ENCODE measurements at places on chromosomes 2 and 18.

- DNase-seq, result no peak
These were observed 150.2 kb upstream of the SATB2 start for GRCh38 chr2:199607914-199608313.

DNA sequence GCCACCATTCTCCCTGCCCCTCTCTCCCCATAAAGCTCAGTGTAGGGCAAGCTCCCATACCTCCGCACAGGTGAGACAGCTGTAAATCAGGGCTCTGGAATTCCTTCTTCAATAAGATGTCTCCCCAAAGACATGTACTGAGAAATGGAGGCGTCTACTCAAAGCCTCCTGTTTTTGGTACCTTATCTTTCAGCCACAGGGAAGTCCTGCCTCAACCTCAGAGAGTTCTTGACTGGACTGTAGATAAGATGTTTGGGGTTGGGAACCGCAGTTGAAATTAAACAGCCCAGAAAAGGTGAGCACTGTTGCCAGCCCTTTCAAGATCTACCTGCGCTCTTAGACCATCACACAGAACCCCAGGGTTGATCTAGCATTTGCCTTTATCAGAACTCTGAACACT is 1.4 kb upstream of the GALNT14 start:
- DNase-seq, result no peak

- no peak for DNase-seq
These were observed 112.6 kb downstream of the CERS6 start for GRCh38 chr2:168568476-168569267.

- no peak for DNase-seq
These were observed 1.3 kb downstream of the HDAC4 start for GRCh38 chr2:239399433-239399920.

- no peak for DNase-seq
These were observed 16.7 kb downstream of the ANKRD12 start for GRCh38 chr18:9153256-9153655.

- DNase-seq, result no peak
These were observed 221.6 kb downstream of the MYCN start for GRCh38 chr2:16161768-16162490.

DNA sequence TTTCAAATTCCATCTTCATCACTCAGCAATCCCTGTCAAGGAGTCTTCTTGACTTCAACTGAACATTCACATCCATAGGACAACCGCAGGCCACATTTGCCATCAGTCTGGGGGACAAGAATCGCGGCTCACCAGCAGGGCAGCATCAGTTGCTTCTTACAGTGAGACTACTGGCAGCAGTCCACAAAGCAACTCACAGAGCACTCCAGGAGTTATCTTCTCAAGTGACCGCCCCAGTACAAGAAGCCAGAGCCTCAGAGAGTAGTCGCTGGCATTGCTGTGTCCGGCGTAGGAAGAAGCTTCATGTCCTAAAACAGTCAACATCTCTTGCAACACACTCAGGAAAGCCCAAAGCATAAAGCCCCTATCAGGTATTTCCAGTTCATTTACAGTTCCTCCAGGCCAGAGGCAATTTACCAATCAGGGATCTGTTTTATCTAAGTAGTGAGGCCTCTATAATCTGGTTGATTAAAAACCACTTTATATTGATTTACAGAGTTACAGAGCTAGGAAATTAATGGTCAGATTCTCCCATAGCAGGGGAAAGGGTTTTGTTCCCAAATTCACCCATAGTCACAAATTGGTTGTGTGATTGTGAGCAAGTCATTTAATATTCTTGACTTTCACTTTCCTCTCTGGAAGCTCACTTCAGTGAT is 177.3 kb downstream of the NBAS start:
- DNase-seq, result no peak

- no peak for DNase-seq
These were observed 203.6 kb downstream of the SLC8A1 start for GRCh38 chr2:40248294-40248693.

DNA sequence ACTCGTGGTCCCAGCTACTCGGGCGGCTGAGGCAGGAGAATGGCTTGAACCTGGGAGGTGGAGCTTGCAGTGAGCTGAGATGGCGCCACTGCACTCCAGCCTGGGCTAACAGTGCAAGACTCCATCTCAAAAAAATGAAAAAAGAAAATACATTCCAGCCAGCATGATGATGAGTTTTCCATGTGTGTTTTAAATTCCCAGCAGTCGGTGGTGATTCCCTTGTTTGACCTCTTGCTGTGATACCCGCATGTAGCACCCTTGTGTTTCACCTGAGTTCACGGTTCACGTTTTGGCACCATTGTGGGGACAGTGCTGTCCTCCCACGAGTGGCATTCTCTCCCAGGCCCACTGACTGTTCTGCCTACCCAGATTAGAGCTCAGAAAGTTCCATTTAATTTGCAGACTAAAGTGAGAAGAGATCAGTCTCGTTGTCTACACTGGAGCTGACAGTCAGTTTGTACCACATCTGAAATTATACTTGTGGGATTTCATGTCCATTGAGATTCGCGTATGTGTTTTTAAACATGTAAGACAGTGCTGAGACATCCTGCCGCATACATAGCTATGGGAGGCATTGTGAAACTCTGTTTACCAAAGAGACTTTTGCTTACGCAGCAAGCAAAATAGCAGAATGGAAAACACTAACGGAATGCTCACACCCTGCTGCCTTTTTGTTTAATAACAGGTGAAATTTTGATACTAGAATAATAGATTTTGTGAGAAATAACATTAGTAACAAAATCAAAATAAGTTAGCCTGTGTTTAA is 157.1 kb downstream of the GBX2 start:
- no peak for DNase-seq

DNA sequence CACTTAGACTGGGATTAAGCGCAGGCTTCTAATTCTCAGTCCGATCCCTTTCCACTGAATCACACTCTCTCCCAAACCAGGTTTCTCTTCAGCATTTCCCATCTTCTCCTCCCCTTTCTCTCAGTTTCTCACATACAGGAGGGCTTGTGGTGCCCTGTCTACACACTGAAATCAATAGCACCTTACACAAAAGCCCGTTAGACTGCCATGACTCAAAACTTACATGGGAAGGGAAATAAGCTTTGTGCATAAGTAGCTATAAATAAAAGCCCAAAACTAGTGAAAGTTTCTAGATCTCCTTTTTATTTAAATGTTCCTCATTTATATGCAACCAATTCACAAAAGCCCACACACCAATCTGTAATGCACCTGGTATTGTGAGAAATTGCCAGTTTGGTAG is 318.4 kb downstream of the TXNL1 start:
- DNase-seq, result peak; percentile 35

DNA sequence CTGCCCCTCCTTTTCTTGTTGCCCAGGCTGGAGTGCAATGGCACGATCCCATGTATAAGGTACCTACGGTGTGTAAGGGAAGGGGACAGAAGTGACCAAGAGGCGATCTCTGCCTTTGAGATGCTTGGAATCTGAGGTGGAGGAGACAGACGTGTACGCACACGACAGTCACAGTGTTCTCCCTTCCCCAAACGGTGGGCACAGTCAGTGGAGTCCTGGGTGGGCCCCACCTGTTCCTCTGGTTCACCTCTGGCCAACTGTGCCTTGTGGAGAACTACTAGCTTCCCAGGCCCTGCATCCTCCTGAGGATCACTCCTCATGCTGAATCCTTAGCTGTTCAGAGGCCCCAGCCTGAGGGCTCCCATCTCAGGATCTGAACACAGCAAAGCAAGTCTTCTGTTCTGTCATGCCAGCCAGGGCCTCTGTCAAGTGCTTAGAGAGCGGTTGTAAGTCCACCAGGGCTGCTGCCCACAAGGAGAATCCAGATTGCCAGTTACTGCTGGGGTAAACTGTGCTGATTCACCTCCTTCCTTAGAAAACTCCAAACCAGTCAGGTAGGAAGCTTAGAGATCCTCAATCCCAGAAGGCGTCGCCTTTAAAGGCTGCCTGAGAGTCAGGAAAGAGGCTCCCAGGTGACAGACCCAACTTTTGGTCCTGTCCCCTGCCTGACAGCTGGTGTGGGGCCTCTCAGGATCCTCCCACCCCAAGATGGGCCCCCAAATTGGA is 1.6 kb downstream of the SLC35F6 start:
- DNase-seq, result no peak

Measured in GM06990 (cell line).